ENCODE measurements at places on chromosomes 5 and 9.

GRCh38 chr9:78091731-78092130 is 60.1 kb upstream of the GNAQ start:
- no peak for DNase-seq

- DNase-seq, result no peak
Measured at GRCh38 chr5:116772152-116772501, 197.5 kb upstream of the SEMA6A start.

- DNase-seq, result no peak
Measured at GRCh38 chr5:67118050-67118620, 78.5 kb downstream of the CD180 start.

- DNase-seq, result no peak
Measured at GRCh38 chr5:4144411-4145007, 548.9 kb downstream of the IRX1 start.

GRCh38 chr9:126979461-126979860 is 64.9 kb downstream of the RALGPS1 start:
- no peak for DNase-seq

DNA sequence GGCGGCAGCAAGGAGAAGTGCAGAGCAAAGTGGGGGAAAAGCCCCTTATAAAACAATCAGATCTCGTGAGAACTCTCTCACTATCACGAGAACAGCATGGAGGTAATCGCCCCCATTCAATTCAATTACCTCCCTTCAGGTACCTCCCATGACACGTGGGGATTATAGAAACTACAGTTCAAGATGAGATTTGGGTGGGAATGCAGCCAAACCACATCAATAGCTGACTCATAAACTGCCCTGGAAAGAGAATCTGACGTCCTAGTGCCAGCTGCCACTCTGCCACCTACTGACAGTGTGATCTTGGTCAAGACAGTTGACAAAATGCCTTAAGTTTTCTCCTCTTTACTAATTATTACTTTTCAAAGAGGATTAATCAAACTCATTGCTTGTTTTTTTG is 128.3 kb downstream of the GPBP1 start:
- no peak for DNase-seq

- no peak for DNase-seq
Measured at GRCh38 chr5:124963236-124963919, 216.9 kb upstream of the ZNF608 start.

- no peak for DNase-seq
Measured at GRCh38 chr5:176679365-176680225, 32.3 kb downstream of the TSPAN17 start.

DNA sequence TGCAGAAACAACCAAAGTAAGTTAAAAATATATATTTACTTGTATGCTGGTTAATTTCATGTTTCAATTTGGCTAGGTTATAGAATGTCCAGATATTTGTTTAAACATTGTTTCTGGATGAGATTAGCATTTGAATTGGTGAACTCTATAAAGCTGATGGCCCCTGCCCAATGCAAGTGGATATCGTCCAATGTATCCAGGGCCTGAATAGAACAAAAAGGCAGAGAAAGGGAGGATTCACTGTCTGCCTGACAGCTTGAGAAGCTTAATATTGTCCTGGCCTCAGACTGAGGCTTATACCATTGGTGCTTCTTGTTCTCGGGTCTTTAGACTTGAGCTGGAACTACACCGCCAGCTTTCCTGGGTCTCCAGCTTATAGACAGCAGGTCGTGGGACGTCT is 446.7 kb upstream of the ACTBL2 start:
- no peak for DNase-seq

- DNase-seq, result no peak
Measured at GRCh38 chr9:126516936-126517832, 96.5 kb upstream of the LMX1B start.

GRCh38 chr5:3394891-3395599 is 200.6 kb upstream of the IRX1 start:
- no peak for DNase-seq

- DNase-seq, result no peak
Measured at GRCh38 chr5:58182287-58182841, 277.5 kb downstream of the PLK2 start.

GRCh38 chr5:173513521-173513991 is 102.9 kb downstream of the BOD1 start:
- no peak for DNase-seq

GRCh38 chr5:140595538-140596300 is 31.1 kb downstream of the SLC35A4 start:
- DNase-seq, result no peak

GRCh38 chr9:137783521-137783920 is 94.1 kb upstream of the CACNA1B start:
- DNase-seq, result no peak

GRCh38 chr5:174329738-174330137 is 284.2 kb downstream of the NSG2 start:
- DNase-seq, result no peak

DNA sequence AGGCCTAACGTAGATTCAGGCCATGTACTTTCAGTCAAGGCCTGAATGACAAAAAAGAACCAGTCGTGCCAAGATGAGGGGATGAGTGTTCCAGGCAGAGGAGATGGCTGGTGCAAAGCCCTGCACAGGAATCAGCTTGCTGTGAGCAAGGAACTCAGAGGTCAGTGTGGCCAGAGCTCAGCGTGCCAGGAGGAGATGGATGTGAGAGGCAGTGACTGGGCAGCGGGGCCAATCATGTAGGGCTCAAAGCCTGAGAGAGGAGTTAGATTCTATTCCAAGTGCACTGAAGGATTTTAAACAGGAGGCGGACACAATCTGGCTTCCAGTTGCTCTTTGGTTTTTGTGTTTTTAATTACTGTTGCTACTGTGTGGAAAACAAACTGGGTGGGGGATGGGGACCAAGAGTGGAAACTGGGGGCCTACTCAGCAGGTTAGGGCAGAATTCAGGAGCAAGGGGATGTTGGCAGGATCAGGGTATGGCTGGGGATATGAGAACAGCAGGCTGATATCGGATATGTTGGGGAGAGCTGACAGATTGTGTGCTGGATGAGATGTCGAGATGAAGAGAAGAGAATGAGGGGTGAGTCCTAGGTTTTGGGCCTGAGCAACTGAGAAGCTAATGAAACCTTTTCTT is 64.3 kb downstream of the ANGPTL2 start:
- DNase-seq, result no peak

GRCh38 chr9:121294151-121294743 is 26.3 kb downstream of the GSN start:
- DNase-seq, result no peak

GRCh38 chr9:35675732-35676392 is 2.1 kb downstream of the CA9 start:
- DNase-seq, result no peak

DNA sequence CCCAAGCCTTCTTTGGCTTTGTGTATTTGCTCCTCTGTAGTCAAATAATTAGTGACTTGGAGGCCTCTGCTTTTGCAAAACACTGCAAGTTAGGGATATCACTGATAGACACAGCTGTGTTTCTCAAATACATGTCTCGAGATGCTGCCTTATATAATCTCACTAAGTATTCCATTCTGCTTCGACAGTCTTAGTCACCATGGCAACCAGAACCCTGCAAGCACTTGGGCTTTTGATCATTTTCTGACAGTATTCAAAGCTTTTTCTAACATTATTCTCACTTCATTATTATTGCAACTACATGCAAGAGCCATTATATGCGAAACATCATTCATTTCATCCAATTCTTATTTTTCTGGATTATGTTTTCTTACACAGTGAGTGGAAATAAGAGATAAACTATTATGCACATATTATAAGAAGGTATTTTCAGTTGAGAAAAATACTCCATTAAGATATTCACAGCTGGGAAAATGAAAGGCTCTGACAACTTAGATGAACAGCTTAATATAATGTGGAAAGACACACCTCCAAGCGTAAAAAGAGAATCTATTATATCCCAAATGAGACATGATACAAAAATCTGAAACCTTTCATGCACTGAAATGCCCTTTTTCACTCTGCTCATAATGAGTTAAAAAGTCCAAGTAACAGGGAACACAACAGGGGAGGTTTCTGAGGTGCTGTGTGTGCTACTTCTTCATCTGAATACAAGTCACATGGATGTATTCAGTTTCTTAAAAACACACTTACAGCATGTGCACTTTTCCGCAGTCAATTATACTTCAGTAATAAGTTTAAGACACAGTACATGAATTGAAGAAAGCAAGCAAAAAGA is 93.9 kb downstream of the SCAI start:
- no peak for DNase-seq

- DNase-seq, result no peak
Measured at GRCh38 chr9:117253261-117253660, 161.6 kb downstream of the ASTN2 start.

- no peak for DNase-seq
Measured at GRCh38 chr9:97636903-97637302, 3.3 kb downstream of the NCBP1 start.

- DNase-seq, result no peak
Measured at GRCh38 chr5:56279979-56280378, 46.8 kb upstream of the ANKRD55 start.

- no peak for DNase-seq
Measured at GRCh38 chr5:119828541-119828940, 199.2 kb downstream of the FAM170A start.

GRCh38 chr9:18398038-18398437 is 75.9 kb upstream of the ADAMTSL1 start:
- no peak for DNase-seq

Data from stimulated activated CD4-positive, alpha-beta T cell treated with anti-CD3 and anti-CD28 coated beads, TNF-alpha, amount 100 ng/mL, for 1 hour (primary cell).